Calu3 (cell line): ENCODE measurements at places on chromosomes 1 and 21. TPM values are rescaled to one million over a fixed set of nuclear protein-coding genes. Genes with fewer than 3 reads are reported as not detected.

Gene NCF2
- 5.5 and 8.6 TPM in 2 replicates for total RNA-seq

DNA sequence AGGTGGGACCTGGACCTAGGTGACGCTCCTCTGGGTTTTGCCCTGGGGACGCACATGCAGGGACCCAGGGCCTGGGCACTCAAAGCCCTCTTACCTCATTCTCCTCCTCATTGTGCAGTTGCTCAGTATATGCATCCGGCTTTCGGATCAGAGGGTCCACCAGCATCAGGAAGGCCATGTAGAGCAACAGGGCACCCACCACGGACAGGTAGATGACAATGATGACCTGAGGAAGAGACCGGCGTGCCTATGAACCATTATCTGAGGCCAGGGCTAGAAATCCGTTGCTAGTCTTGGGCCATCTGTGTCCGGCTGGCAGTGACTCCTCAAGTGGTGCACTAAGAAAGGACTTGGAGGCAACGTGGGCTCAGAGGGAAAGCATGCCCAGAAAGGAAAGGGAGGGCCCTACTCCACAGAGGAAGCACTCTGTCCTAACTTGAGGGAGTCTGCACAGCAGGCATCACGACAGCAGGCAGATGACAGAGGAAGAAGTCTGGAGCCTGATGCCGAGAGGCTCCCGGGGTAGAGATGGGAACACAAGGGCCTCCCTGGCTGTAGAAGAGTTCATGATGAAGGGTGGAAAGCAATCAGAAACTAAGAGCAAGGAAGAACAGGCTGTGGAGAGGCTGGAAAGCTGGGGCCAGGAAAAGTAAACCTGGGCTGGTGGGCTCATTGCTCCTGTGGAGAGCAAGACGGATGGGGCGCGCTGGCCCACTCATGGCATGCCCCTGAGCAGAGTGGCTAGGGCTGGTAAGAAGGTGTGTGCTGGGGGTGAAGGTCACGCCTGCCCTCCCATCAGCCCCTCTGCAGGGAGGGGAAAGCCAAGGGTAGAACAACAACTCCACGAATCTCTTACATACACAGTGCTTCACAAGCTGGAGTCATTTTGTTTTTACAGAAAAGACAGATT lies 10.3 kb downstream of the TMEM9 start:
- no peaks in the 10 kb centered on the region for H3K4me1 ChIP-seq
- H3K4me3 ChIP-seq: no peak overlapping the region
- peaks cover 35% of the 10 kb centered on the region for H3K36me3 ChIP-seq
- DNase-seq: no peak
- H3K27ac ChIP-seq: no peak overlapping the region

DNA sequence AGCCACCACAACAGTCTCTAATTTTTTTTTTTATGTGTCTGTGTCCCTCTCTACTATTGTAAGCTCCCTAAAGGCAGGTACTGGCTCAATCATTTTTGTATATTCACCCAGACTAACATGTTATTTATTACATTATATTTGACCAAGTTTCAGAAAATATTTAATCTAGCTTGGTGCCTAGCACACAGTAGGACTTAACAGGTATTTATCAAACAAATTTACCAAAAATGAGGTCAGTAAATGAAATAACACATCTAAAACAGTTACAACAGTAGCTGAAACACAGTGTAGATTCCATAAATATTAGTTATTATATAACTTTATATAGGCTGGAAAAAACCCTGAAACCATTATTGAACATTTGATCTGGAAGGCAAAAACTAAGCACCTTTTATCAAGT lies 2.7 kb downstream of the NRDC start:
- no peak overlapping the region for H3K27ac ChIP-seq
- no peaks in the 10 kb centered on the region for H3K36me3 ChIP-seq
- H3K4me3 ChIP-seq: no peak overlapping the region
- no peaks in the 10 kb centered on the region for H3K27me3 ChIP-seq
- peaks cover 31% of the 10 kb centered on the region for H3K4me1 ChIP-seq
- DNase-seq: no peak

DNA sequence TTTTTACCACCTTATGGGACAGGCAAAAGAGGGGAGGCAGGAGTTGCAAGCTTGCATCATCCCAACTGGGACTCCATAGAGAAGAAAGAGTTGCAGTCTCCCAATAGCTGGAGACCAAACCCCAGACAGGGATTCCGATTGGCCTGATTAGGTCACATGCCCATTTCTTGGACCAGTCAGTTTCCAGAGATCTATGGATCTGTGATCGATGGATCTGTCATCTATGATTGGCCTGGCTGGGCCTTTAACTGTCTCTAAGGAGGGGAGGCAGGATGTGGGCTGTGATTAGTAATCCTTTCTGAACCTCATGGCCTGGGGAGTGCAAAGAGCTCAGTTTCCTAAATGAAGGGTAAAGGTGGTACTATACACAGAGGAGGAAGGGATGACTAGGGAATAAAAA lies 252.1 kb downstream of the MATN1 start:
- H3K4me3 ChIP-seq: no peak overlapping the region
- H3K27me3 ChIP-seq: peaks cover 98% of the 10 kb centered on the region
- H3K36me3 ChIP-seq: no peaks in the 10 kb centered on the region
- H3K27ac ChIP-seq: no peak overlapping the region
- no peak for DNase-seq

DNA sequence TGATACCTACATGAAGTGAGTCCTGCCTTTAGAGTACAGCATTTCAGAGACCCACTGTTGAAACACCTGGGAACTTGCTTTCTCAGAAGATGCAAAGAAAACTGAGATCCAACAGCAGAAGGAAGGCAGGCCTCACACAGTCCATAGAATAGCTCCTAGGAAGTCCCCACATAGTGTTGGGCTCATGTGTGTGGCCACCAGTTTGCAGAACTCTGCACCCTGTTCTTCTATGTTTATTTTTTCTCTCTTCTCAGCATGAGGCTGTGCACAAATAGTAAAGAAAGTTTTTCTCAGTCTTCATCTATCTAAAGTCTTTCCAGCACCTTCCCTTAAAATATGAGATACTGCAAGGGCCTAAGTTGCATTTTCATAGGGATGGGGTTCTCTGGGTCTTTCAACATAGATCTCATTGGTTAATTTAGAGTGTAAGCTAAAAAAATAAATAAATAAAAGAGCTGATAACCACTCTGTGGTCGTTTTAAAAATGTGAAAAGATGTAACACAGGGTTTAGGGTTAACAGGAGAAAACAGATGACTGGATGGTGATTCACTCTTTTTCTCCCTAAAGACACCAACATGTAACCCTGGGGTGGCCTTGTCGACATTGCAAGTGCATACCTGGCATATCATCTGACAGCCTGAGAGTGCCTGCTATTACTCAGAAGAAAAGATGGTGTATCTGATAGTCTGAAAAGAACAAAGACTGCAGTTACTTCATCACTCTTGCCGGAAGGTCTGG lies 94.6 kb downstream of the ZC3H11B start:
- peaks cover 33% of the 10 kb centered on the region for H3K4me1 ChIP-seq
- H3K36me3 ChIP-seq: no peaks in the 10 kb centered on the region
- peak; percentile 53 for DNase-seq
- H3K27ac ChIP-seq: no peak overlapping the region
- H3K4me3 ChIP-seq: no peak overlapping the region

GRCh38 chr21:17802572-17802971 lies 16.6 kb downstream of the C21orf91 start:
- H3K4me3 ChIP-seq: no peak overlapping the region
- H3K4me1 ChIP-seq: no peaks in the 10 kb centered on the region
- DNase-seq: no peak
- no peaks in the 10 kb centered on the region for H3K27me3 ChIP-seq
- peaks cover 5% of the 10 kb centered on the region for H3K36me3 ChIP-seq
- no peak overlapping the region for H3K27ac ChIP-seq
